ENCODE measurements at places on chromosomes 5 and 9. TPM values are rescaled to one million over a fixed set of nuclear protein-coding genes. Genes with fewer than 3 reads are reported as not detected.

Gene GARIN3
- not detected for total RNA-seq

Gene CDH10
- total RNA-seq: 0.97 TPM

Gene NAIP
- total RNA-seq: 6.4 TPM

Gene PCDHB10
- under 0.01 TPM for total RNA-seq

Gene SLC25A48
- not detected for total RNA-seq

Gene OMD
- not detected for total RNA-seq

Gene PCDHB9
- total RNA-seq: 0.64 TPM

Gene PCDHGA11
- total RNA-seq: 11.0 TPM

Gene ELAVL2
- not detected for total RNA-seq

Gene TGFBI
- total RNA-seq: 496 TPM

Gene PCDHB15
- total RNA-seq: under 0.01 TPM

Gene BNC2
- 41.6 TPM for total RNA-seq

Gene SLC4A9
- not detected for total RNA-seq

Gene CLIC3
- 43.2 TPM for total RNA-seq

Gene MGAT4B
- total RNA-seq: 102 TPM

Gene MXD3
- total RNA-seq: 9.1 TPM

Gene OR13C4
- not detected for total RNA-seq

Gene SPINK4
- not detected for total RNA-seq

Gene WWC1
- total RNA-seq: 2.2 TPM

Gene CCDC192
- not detected for total RNA-seq

Gene GDF9
- not detected for total RNA-seq

Gene RANBP3L
- 1.3 TPM for total RNA-seq

Gene ADGRD2
- total RNA-seq: not detected

Gene SQSTM1
- total RNA-seq: 892 TPM

Gene CMYA5
- total RNA-seq: 1.7 TPM

Gene PCDHB6
- total RNA-seq: under 0.01 TPM

Gene PPP3R2
- not detected for total RNA-seq

Gene ARSI
- 13.8 TPM for total RNA-seq

Gene NR2F1-AS1
- 30.3 TPM for total RNA-seq

Gene DRD1
- under 0.01 TPM for total RNA-seq

Gene MYORG
- 0.64 TPM for total RNA-seq

Gene PCDHAC1
- under 0.01 TPM for total RNA-seq

Gene LHX3
- total RNA-seq: not detected

Gene OCLN
- total RNA-seq: 0.43 TPM

Gene CAMSAP1
- 23.7 TPM for total RNA-seq

Gene TMC1
- total RNA-seq: 1.3 TPM

Gene LCN9
- total RNA-seq: not detected

Gene SPATA31A3
- not detected for total RNA-seq

Gene RAB24
- 14.2 TPM for total RNA-seq

Gene LCN1
- not detected for total RNA-seq

Gene CBY3
- not detected for total RNA-seq

Gene MCIDAS
- not detected for total RNA-seq

Gene SLC36A3
- not detected for total RNA-seq

Gene C9
- not detected for total RNA-seq

Data from fibroblast of villous mesenchyme (primary cell).